ENCODE measurements at places on chromosomes 3 and 15. TPM values are rescaled to one million over a fixed set of nuclear protein-coding genes. Genes with fewer than 3 reads are reported as not detected.

SIDT1 gene
- not detected for total RNA-seq

CFAP92 gene
- 0.27 TPM for total RNA-seq

GNL3 gene
- total RNA-seq: 102 TPM

SLC6A1 gene
- total RNA-seq: not detected

GREM1 gene
- 1.6 TPM for total RNA-seq

TGM4 gene
- 0.07 TPM for total RNA-seq

ZMAT3 gene
- 15.9 TPM for total RNA-seq

IL17RE gene
- 0.07 TPM for total RNA-seq

GOLGA8O gene
- total RNA-seq: not detected

NISCH gene
- total RNA-seq: 27.5 TPM

ZNF385D gene
- 4.5 TPM for total RNA-seq

CILP gene
- total RNA-seq: not detected

CEP19 gene
- 0.98 TPM for total RNA-seq

MEX3B gene
- total RNA-seq: 3.0 TPM

GOLGA6D gene
- not detected for total RNA-seq

ROBO1 gene
- 2.6 TPM for total RNA-seq

SEMA3B gene
- not detected for total RNA-seq

FBXW12 gene
- total RNA-seq: not detected

SENP8 gene
- total RNA-seq: 1.3 TPM

SRP14 gene
- total RNA-seq: 352 TPM

MST1R gene
- 1.7 TPM for total RNA-seq

CRABP1 gene
- not detected for total RNA-seq

CYP11A1 gene
- not detected for total RNA-seq

USP50 gene
- total RNA-seq: not detected

LZTFL1 gene
- total RNA-seq: 20.3 TPM

TICRR gene
- 6.0 TPM for total RNA-seq

PPP1R14D gene
- not detected for total RNA-seq

NCBP2 gene
- 46.5 TPM for total RNA-seq

STAG1 gene
- 21.2 TPM for total RNA-seq

LRRC2 gene
- total RNA-seq: 0.64 TPM

KNL1 gene
- 30.9 TPM for total RNA-seq

NEIL1 gene
- total RNA-seq: 7.9 TPM

SIN3A gene
- total RNA-seq: 14.8 TPM

ZCWPW2 gene
- 0.47 TPM for total RNA-seq

CALML4 gene
- 8.5 TPM for total RNA-seq

GP5 gene
- 0.13 TPM for total RNA-seq

HEMK1 gene
- 9.3 TPM for total RNA-seq

WDR5B gene
- 2.4 TPM for total RNA-seq

KBTBD13 gene
- not detected for total RNA-seq

CLDN16 gene
- 0.39 TPM for total RNA-seq

RLBP1 gene
- total RNA-seq: not detected

LDHAL6B gene
- not detected for total RNA-seq

SLC12A1 gene
- total RNA-seq: not detected

DNAH1 gene
- 1.3 TPM for total RNA-seq

SFMBT1 gene
- total RNA-seq: 1.3 TPM

PROS1 gene
- total RNA-seq: 11.1 TPM

CMTM8 gene
- 7.7 TPM for total RNA-seq

UBP1 gene
- 58.6 TPM for total RNA-seq

ERC2 gene
- 0.13 TPM for total RNA-seq

PRR20G gene
- total RNA-seq: not detected

COLQ gene
- 0.93 TPM for total RNA-seq

FBXO45 gene
- total RNA-seq: 11.1 TPM

DNAH12 gene
- total RNA-seq: under 0.01 TPM

TIPIN gene
- 11.7 TPM for total RNA-seq

CLDN1 gene
- 11.3 TPM for total RNA-seq
